ENCODE measurements at places on chromosomes 3 and 15.

- DNase-seq = no peak
Observed at GRCh38 chr15:31970007-31970406, 60.3 kb upstream of the CHRNA7 start.

- DNase-seq = no peak
Observed at GRCh38 chr3:127015282-127016042, 32.5 kb downstream of the PLXNA1 start.

GRCh38 chr15:73081321-73081958 lies 29.2 kb downstream of the NEO1 start:
- peak; percentile 66 for DNase-seq

GRCh38 chr15:46607077-46607476 lies 972.2 kb downstream of the SQOR start:
- no peak for DNase-seq

DNA sequence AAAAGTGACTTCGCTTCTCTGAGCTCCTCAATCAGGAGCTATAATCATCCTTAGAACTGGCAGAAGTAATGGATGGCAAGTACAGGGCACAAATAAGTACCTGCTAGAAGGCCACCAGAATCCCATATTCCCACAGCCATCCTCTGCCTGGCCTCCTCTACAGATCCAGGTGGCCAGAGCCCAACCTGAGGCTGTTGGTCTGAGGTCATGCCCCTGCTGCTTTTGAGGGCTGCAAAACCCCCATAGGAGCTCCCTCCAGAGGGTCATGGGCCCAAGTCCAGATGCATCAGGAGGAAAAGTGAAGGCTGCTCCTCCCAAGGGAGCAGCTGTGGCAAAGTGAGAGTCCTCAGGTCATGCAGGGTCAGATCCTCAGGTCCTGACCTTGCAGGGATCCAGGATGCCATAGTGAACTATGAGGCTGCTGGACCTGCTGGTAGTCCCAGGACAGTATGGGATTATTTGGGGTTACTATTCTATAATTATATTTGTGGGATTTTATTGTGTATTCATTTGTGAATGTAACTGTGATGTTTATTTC lies 3.0 kb upstream of the PLCD1 start:
- DNase-seq = no peak

DNA sequence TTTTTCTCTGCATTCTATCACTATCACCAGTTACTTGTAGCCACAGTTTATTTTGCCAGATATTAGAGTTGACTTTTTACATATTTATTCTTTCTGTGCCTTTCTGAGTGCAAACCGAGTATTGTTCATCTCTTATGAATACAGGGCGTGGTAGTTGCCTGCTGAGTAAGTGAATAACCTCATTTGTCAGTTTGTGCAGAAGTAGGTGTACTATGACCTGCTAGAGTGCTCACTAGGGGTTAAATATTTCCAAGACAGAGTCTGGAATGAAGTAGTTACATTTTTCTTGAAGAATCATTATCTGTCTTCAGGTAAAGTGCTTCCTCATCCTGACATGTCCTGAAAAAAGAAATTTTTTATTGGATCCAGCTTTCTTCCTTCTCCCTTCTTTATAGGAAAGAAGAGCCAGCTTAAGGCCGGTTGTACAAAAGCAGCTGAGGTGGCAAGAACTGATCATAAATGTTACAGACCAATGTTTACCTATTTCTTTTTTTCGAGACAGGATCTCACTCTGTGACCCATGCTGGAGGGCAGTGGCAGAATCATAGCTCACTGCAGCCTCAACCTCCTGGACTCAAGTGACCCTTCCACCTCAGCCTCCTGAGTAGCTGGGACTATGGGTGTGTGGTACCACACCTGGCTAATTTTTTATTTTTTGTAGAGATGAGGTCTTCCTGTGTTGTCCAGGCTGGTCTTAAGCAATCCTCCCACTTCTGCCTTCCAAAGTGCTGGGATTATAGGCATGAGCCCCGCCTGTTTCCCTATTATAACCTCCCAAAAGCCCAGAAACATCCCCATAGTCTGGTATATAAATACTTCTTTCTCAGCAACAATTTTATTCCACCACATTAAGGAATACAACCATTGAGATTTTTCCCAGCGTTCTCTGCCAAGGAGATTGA lies 182.5 kb downstream of the TPRG1 start:
- no peak for DNase-seq

DNA sequence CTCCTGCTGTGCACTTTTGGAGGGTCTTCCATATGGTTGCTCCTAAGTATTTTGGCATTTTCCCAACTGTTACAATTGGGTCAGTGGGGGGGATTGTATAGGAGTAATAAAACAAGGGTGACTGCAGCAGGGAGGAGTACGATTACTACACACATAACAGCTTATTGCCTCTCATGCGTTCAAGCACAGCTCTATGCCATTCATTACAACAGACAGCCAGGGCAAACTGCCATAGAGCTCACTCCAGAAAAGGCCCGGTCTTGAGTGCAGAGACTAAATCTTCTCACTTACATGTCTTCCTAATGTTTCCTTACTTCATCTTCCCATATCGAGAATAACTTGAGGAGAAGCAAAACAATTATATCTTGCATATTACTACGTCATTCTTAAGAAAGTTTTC lies 1.4 kb upstream of the CHMP2B start:
- no peak for DNase-seq

DNA sequence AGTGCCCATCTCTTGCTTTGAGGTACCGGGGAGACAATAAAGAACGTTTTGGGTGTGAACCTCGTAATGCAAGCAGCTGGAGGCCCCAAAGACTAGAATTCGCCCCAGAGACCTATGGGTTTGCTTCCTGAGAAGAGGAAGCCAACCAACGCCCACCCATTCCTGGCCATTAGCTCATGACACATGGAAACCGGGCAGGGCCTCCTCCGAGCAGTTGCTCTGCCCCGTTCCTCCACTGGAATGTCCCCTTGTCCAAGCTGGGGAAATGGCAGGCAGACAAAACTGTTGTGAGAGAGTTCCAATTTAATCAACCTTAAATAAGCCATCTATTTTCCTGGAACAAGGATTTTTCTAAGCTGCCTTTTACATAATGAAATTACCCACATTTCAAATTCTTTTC lies 250.9 kb upstream of the IGF1R start:
- DNase-seq = no peak

DNA sequence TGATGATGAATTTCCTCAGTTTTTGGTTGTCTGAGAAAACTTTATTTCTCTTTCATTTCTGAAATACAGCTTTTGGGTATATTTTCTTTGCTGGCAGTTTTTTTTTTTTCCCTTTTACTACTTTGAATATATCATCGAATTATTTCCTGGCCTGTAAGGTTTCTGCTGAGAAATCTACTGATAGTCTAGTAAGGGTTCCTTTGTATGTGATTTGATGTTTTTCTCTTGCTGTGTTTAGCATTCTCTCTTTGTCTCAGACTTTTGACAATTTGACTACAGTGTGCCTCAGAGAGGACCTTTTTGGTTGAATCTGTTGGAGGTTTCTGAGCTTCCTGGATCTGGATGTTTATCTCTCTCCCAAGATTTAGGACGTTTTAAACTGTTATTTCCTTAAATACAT lies 336.0 kb downstream of the CACNA2D3 start:
- DNase-seq = no peak

GRCh38 chr3:75144406-75144805 lies 519.7 kb upstream of the FRG2C start:
- no peak for DNase-seq

GRCh38 chr3:181384970-181385369 lies 326.8 kb upstream of the SOX2 start:
- peak; percentile 2 for DNase-seq

- peak; percentile 91 for DNase-seq
Observed at GRCh38 chr3:196528639-196529233, 13.6 kb upstream of the SMCO1 start.

GRCh38 chr15:62291262-62291661 lies 126.2 kb upstream of the C2CD4B start:
- no peak for DNase-seq

- no peak for DNase-seq
Observed at GRCh38 chr3:49339581-49339940, 292 bp downstream of the USP4 start.

DNA sequence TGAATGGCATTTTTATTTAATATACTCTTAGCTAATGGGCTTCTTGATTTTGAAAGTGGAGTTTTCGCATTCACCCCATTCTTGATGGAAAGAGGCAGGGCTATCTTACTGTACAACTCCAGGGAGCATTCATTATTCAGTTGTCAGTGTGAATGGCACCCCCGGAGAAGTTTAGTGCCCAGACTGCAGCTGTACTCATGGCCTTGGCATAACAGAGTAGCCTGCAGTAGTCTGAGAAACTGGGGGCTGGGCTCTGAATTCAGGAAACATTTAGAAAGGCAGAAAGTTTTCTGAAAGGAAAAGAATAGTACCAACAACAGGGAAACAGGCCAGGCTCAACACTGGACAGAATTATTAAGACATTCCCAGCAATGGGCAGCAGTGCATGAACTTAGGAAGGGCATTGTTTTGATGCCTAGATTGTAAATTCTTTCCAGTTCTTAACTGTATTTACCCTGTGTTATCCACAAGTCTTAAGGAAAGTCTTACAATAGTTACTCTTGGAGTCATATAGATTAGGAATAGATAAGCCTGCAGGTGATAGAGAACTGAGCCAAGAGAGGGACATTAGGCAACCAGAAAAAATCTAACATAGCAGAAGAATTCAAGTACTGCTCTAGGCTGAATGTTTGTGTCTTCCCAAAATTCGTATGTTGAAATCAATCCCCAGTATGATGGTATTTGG lies 44.4 kb downstream of the TIPARP start:
- DNase-seq = no peak

DNA sequence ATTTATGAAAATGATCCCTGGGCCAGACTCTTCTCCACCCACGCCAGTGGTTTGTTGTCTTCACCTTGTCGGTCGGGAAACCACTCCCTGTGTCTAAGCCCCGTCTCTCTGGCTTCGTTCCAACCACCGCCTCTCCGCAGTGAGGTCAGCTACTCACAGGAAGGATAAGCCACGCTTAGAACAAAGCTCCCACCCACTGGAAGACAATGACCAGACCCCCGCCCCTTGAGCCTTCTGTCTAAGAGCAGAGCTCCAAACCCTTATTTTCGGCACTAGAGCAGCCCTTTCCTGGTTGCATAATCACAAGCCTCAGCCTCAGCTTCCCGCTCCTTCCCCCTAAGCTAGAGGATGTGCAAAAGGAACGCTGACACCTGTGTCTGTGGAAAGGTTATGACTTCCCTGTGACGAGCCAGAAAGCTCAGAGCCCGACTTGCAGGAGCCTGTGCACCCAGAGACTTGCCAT lies 114.9 kb upstream of the MEF2A start:
- peak; percentile 51 for DNase-seq

DNA sequence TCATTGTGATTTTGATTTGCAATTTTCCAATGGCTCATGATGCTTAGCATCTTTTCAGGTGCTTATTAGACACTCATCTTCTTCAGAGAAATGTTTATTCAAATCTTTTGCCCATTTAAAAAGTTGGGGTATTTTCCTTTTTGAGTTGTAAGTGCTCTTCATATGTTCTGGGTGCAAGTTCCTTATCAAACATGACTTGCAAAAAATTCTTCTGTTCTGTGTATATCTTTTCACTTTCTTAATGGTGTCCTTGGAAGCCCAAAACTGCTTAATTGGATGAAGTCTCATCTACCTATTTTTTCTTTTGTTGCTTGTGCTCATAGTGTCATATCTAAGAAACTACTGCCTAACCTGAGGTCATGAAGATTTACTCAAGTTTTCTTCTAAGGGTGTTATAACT lies 332.8 kb downstream of the PLCL2 start:
- no peak for DNase-seq

- no peak for DNase-seq
Observed at GRCh38 chr15:70017801-70018200, 79.9 kb downstream of the TLE3 start.

DNA sequence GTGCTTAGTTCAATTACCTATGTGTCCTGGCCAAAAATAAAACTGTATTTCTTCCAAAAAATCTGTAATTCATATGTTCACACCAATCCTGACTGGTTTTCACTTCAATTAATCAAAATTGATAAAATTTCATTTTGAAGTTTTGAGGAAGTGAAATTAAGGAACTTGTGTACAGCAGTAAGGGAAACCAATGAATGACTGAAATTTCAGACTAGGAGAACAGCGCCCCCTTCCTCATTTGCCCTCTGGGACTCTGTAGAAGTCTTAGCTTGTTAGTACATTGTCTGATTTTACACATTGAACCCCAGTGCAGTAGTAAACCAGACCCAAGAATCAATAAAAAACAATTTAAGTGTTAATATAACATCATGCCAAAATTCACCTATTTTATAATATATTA lies 495.3 kb upstream of the AGTR1 start:
- no peak for DNase-seq

GRCh38 chr3:66693461-66694031 lies 192.7 kb upstream of the LRIG1 start:
- no peak for DNase-seq

GRCh38 chr3:49397470-49397869 lies 14.3 kb downstream of the RHOA start:
- no peak for DNase-seq

GRCh38 chr3:42749753-42750231 lies 23.3 kb downstream of the CCDC13 start:
- peak; percentile 46 for DNase-seq

DNA sequence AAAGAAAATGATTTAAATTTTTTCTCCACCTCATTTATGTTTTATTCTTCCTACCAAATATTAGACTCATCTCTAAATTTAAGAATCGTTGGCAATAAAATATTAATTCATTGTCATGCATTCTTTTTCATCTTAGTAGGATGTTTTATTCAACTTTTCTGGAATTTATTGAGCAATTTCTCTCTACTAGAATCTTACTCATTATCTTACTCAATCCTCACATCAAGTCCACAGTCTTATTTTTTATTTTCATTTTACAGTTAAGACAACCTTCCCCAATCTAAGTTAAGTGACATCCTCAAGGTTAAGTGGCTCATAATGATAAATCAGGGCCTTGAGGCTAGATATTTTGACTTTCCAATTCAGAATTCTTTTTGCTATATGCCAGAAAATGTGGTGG lies 15.9 kb upstream of the ALDH1A2 start:
- DNase-seq = peak; percentile 30

GRCh38 chr15:82828075-82828474 lies 18.6 kb downstream of the WHAMM start:
- DNase-seq = no peak

DNA sequence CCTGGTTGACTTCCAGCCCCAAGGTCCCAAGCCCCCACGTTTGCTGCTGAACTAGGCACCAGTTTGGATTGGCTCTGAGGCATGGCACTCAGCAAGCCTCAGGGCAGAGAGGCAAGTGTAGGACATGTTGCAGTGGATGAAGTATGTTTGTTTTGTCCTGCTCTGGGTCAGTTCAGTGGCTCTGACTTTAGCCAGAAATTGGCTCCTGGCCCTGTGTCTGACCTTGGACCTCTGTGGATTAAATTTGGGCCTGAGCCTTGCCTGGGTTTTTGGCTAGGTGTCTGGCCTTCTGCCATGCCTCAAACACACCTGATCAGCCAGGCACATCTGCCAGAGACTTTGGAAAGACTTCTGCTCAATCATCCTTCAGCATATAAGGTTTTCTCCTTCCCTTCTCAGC lies 3.6 kb upstream of the MRAS start:
- no peak for DNase-seq

GRCh38 chr3:31043184-31043819 lies 148.8 kb upstream of the GADL1 start:
- DNase-seq = peak; percentile 25

Data from suppressor macrophage treated with lipopolysaccharide for 4 hours (primary cell).